HAP-1 (cell line): ENCODE measurements at places on chromosomes 6 and 20.
A peak's percentile ranks its signal among the peaks of the same experiment; 100 is the strongest.

GRCh38 chr6:73107016-73107415 is 118.3 kb downstream of the KHDC1L start:
- no peak for DNase-seq

- DNase-seq = no peak
Observed at GRCh38 chr6:31267651-31268368, 4.1 kb downstream of the HLA-C start.

GRCh38 chr6:138235205-138235604 is 16.9 kb upstream of the PBOV1 start:
- no peak for DNase-seq

DNA sequence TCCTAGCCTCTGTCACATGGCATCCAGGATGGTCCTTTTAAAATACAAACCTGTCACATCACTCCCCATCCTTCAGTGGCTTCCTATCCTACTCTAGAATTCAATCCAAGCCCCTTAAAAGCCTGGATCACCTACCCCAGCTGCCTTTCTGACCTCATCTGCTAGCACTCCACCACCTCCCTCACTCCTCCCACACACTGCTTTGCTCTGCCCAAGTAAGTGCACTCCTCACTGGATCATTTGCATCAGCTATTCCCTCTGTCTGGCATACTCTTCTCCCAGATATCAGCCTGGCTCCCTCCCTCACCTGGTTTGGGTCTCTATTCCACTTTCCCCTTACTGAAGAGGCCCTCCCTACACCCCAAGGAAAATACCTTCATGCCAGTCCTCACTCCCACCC is 10.5 kb downstream of the C6orf136 start:
- no peak for DNase-seq

- no peak for DNase-seq
Observed at GRCh38 chr6:168039849-168040248, 39.2 kb downstream of the FRMD1 start.

- DNase-seq = peak; percentile 27
Observed at GRCh38 chr6:43129434-43130194, 41.5 kb upstream of the SRF start.

DNA sequence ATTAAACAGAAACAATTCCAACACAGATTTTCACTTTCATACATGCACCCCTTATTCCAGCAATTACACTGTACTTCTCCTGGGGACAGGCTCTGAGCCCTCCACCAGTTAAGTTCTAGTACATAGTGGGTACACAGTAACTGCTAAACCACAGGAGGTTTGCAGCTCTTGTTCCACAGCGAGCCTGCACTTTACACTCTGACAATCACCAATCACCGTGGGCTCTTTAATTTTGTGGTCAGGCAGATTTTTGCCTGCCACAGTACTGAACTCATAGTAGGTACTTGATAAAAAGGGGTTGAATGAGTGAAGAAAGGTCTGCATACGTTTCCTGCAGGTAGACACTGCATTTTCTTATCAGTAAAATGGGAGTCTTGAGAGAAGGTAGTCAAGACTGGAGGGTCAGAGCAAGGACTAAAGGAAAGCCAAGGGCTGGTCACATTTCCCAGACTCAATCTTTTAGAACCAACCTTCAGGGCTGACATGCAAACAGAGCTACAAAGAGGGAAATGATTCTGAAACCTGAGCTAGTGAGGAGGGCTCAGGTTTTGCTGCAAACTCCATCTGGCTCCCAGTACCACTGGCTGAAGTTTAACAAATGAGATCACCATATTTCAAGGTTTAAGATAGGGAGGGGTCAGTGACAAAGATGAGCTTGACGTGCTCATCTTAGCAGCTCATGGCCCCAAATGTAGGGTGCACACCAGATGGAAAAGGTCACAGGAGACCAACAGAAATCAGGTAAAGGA is 404.6 kb downstream of the BTBD9 start:
- DNase-seq = no peak

DNA sequence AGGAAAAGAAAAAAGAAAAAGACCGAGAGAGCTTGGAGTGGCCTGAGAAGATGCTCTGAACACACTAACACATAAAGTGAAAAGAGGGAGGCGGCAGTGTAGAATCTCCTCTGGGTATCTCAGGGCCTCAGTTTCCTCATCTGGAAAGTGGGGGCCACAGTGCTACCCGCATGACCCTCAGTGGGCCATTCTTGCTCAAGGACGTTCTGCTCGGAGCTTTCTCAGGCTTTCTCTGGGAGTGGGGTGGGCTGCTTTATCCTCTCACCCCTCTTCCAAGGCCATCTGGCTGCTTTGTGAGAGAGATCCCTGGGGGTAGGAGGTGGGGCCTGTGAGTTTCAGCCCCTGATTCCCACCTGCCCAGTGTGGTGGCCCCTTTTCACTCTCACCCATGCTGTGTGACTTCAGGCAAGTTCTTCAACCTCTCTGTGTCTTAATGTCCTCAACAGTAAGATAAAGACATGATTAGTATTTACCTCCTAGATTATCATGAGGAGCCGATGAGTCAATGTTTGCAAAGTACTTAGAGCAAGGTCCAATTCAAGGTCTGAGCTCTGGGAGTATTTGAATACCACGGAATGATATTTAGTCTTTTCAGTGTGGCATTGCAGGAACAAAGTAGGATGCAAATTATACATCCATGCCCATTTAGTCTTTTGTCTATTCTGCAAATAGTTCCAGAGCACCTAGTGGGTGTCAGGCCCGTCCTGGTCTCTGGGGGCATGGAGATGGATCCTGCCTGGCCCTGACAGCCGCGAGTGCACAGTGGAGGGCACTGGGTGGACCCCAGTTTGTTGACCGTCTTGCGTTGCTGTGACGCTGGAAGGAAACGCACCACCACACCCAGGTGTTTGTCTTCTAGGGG is 34.3 kb downstream of the SRC start:
- DNase-seq = no peak

DNA sequence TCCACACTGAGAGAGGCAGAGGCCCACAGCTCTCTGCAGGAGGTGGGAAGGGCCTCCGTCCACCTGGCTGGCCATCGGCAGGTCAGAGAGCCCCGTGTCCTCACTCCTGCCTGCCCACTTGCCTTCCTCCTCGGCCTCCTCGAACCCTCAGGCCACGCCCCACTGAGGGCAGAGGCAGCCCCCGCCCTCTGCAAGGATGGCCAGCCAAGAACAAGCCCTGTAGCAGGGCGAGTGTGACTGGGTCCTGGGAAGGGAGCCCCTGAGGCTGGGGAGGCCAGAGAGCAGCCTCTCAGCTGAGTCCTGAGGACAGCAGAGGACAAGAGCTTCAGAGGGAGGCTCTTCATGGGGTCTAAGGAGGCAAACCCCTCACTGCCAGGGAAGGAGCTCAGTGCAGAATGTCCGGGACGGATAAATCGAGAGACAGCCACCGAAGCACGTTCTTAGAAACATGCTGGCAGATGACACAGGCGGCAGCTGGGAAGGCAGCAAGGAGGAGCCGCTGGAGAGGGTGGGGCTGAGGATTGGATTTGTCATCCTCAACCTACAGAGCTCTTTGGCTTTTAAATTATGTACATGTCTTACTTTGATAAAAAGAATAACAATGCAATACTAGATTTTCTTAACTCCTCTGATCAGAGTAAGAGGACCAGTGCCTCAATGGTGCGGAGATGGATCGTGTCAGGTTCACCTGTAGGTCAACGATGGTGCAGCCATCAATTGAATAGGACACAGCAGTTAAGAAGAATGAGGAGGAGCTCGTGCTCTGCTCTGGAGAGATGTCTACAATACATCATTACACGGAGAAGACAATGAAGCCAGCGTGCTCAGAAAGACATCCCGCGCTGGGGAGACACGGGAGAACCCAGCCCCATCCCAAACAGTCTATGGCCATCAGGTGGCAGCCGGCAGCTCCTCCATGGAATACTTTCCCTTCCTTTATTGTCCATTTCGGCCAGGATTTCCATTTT is 53.0 kb downstream of the GNAS-AS1 start:
- DNase-seq = no peak

DNA sequence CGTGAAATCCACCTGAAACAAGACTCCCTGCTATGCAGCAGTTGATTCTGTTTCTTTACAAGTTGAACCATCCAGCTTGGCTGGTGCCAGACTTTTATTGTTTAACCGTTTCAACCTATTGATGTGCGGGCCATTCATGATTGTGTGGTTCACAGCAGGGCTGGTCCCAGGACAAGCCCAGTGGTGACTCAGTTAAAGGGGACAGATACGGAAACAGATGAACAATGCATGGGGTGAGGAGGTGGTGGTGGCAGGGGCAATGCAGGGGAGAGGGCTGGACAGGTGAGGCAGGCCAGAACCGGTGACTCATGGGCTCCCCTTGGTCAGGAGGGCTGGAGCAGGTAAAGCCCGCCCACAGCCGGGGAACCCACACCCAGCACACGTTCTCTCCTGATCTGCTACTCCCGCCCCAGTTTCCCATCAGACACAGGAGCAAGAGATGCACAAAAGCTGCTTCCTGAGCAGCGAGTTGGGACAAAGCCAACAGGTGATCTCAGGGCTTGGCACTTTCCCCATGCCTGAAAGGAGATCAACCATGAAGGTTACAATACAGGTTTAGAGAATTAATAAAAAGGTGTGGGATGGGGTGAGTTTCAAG is 232.2 kb downstream of the LY86 start:
- no peak for DNase-seq

DNA sequence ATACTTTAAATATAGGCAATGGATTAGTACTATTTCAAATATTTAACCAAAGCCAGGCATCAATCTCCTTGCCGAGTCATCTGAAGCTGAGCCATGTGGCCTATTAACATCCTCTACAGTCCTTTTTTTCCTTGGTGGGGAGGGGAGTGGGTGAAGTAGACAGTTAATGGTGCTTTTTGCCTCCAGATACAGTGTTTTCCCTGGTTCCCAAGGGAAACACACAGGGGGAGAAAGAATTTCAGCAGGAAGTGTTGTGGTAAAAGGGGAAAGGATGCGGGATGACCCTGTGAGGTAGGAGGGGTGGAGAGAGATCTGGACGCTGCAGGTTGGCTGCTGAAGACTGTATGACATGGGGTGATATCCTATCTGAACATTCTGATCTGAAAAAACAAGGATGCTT is 9.6 kb downstream of the CLDN20 start:
- peak; percentile 33 for DNase-seq

DNA sequence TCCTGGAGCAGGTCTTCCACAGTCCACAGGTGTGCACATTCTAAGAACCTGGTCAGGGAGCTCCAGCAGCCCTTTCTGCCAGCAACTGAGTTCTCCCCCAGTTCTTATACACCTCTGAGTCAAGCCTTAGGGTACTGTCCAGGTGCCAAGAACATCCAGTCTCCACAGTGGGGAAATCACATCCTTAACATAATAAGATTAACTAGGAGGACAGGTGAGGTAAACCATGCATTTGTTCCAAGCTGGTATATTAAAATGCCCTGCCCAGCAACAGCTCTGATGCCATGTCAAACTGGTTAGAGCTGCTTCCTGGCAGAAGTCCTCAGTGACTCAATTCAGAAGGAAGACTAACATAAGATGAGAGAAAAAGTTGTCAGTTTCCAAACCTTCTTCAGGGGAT is 303.9 kb upstream of the SGK1 start:
- no peak for DNase-seq

- no peak for DNase-seq
Observed at GRCh38 chr20:32681175-32682084, 7.7 kb upstream of the C20orf203 start.

GRCh38 chr20:9022376-9022775 is 46.5 kb upstream of the PLCB4 start:
- DNase-seq = no peak

- no peak for DNase-seq
Observed at GRCh38 chr6:78192057-78192456, 539.2 kb downstream of the MEI4 start.

DNA sequence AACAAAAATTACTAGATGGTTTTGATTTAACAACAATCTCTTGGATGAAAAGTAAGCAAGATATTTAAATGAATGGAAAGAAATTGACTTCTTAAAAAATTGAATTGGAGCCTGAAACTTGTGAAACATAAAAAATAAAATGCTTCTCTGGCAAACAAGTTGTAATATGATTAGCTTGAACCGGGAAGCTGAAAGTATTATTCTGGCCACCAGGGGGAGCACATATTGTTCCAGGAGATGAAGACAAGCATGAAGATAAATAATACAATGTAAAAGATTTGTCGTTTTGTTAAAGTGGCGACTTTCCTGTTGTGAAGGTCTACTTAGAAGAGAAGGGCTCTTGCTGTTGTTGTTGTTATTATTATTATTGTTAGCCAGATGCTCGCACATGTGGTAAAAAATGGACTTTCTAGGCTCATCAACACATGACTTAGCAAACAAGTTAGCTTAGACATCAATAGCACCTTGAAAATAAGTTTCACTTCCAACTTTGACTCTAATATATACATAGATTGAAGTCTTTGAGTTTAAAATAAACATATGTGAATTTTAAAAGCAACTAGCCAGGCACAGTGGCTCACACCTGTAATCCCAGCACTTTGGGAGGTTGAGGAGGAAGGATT is 14.2 kb downstream of the PAX1 start:
- DNase-seq = peak; percentile 42

GRCh38 chr6:14569394-14569793 is 451.8 kb downstream of the CD83 start:
- no peak for DNase-seq

- DNase-seq = no peak
Observed at GRCh38 chr20:47727909-47728361, 57.3 kb downstream of the SULF2 start.

DNA sequence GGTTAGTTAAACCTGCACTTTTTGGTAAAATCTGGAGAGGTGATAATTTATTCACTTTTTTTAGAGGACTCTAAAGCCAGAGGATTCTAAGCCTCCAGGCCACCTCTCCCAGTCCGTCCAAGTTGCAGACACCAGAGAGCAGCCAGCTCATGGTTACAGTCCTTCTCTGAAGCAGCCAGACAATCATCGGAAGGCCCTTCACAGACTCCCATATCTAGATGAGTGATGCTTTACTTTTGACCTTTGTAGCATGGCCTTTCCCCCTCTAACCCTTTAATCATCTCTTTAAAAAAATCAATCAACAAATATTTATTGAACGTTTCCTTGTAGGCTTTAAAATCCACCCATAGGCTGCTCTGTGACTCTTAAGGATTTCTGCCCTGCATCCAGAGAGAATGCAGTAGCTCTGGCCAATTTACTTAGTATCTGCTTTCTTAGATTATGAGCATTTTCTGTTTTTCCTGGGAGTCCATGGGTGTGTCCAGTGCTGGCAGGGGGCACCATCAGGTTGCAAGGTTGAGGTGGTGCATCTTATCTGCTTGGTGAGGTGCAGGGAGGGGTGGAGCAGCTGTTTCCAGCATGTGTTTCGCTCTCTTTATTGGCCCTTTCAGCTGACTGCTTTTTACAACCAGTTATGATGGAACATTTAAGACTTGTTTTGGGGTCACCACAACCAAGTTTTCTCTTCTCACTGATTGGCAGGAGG is 58.6 kb downstream of the JARID2 start:
- DNase-seq = no peak

GRCh38 chr20:41746635-41747034 is 128.5 kb upstream of the CHD6 start:
- DNase-seq = no peak

DNA sequence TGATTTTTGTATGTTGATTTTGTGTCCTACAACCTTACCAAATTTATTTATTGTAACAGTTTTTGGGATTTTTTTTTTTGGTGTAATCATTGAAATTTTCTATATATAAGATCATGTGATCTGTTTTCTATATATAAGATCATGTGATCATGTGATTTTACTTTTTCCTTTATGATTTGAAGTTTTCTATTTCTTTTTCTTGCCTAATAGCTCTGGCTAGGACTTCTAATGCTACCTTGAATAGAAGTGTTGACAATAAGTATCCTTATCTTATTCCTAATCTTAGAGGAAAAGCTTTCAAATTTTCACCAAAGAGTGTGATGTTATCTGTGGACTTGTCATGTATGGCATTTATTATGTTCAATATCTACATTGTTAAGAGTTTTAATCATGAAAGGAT is 69.7 kb downstream of the TNFAIP3 start:
- no peak for DNase-seq
